G401 (cell line): ENCODE measurements at places on chromosomes 7 and 10.

DNA sequence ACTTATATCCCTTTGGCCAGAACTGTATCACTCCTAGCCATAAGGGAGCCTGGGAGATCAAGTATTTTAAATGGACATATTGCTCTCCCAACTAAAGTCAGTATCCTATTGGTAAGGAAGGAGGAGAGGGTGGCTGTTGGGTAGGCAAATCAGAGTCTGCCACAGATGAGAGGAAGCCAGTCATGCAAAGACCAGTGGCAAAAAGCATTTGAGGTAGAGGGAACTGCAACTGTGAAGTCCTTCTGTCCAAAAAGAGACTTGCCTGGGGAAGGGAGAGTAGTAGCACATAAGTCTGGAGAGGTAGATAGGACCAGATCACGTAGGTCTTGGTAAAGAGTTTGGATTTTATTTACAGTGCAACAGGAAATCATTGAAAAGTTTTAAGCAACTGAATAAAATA, 8.8 kb upstream of the CCNJ start:
- DNase-seq, result no peak

GRCh38 chr7:94212160-94212559, 182.5 kb upstream of the COL1A2 start:
- DNase-seq, result no peak

DNA sequence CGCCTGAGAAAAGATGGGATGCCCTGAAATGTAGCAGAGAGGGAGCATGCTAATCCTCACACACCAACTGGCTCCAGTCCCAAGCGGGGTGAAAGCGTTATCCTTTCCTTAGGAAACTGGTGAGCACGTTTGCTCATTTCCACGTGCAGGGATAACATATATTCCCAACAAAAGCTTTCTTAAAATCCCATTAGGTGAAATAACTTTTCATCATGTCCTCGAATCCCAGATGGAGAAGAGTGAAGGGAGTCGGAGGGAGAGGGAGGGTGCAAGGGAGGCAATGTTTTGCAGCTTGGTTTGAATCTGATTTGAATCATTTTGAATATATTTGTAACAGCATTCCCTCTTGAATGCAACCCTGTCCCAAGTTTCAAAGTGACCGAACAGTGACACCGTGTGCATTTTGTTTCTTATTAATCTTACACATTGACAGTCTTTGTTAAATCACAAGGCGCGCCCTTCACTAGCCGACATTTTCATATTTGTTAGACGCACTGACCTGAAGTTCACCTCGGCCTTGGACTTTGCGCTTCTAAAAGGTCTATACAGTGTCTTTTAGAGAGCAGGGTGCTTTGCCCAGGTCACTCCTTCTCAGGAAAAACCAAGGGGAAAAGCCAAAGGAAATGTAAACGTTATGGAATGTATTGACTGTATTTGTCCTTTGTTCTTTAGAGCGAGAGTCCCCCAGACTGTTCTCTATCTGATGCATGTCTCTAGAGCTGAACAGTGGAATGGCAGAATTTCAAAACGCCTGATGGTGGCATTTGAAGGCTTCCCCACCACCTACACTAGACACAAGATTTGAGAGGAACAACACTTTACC, 3.1 kb upstream of the HOXA4 start:
- no peak for DNase-seq

- DNase-seq, result no peak
These were observed 129.5 kb upstream of the PCGF5 start for GRCh38 chr10:91090761-91091529.

GRCh38 chr10:24449321-24449740, 240.4 kb downstream of the KIAA1217 start:
- DNase-seq, result no peak

DNA sequence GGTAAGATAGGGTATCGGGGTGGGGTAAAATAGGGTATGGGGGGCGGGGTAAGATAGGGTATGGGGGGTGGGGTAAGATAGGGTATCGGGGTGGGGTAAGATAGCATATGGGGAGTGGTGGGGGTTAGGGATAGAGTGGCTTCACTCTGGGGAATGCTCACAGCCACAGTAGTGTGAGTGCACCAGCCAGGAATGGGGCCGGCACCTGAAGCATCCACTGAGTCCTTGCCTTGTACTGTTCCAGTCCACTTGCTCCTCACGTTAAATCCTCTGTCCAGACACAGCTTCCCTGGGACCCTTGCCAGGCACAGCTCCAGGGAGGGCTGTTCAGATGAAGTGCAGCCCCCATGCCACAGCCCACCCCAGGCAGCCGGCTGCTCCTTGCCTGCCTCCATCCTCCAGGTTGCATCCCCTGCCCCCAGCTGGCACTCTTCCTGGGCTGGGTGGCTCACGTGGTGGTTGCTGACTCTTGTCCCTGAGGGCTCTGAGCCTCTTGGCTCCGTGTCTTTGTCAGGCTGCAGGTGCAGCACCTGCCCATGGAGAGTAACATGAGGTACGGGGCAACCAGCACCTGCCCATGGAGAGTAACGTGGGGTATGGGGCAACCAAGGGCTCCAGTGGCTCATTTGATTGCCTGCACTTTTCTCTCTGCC, 268.4 kb downstream of the TCERG1L start:
- DNase-seq, result peak; percentile 23
